Stimulated activated CD8-positive, alpha-beta memory T cell treated with anti-CD3 and anti-CD28 coated beads, Interleukin-4, amount 100 ng/mL, for 1 hour (primary cell): ENCODE measurements at places on chromosomes 2 and 18.

- no peak for DNase-seq
Observed at GRCh38 chr18:29271501-29271900, 1094.6 kb upstream of the CDH2 start.

- DNase-seq = no peak
Observed at GRCh38 chr18:65737471-65737955, 13.3 kb upstream of the CDH7 start.

GRCh38 chr2:64525317-64525613 lies 1.1 kb downstream of the AFTPH start:
- peak; percentile 5 for DNase-seq

DNA sequence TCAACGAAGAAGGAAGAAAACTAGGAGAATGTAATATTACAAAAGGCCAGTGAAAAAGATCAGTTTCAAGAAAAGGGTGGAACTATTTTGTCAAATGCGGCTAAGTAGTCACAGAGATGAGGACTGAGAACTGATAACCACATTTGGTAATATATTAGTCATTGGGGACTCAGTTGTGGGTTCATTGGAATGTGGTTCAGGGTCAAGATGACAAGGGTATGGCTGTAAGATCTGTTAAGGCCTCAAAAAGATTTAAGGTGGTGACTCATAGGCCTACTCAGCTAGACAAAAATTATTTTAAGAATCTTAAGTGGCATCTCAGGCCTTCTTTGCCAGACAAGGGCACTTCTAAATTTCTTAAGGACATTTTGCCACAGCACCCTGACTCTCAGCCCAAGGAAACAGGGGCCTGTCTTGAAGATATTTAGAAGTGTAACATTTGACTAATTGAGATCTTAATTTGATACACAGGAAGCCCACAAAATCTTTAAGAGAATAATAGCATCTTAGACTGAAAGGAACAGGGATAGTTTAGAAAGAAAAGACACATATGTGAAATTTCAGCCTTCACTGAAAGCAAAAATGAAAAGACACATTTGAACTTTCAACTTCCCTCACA lies 81.3 kb downstream of the STRADB start:
- no peak for DNase-seq

- DNase-seq = no peak
Observed at GRCh38 chr2:110106642-110107041, 9.0 kb downstream of the MALL start.

GRCh38 chr2:58497168-58497567 lies 256.0 kb upstream of the FANCL start:
- DNase-seq = no peak

GRCh38 chr2:45616658-45617411 lies 5.8 kb upstream of the SRBD1 start:
- no peak for DNase-seq

DNA sequence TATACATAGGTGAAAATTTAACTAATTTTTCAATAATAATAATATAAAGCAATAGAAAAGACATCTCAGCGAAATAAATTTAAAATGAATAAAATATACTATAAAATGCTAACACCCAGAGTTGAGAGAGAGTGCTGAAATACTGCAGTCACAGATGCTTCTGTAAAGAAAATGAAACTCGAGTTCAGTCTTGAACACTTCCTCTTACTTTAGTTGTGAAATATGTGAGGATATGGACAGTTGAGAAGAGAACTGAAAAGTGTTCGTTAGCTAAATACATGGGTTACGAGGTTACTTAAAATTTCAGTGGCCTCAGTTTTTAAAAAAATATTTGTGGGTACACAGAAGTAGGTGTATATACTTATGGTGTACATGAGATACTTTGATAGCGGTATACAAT lies 106.8 kb downstream of the DNAH7 start:
- DNase-seq = no peak

DNA sequence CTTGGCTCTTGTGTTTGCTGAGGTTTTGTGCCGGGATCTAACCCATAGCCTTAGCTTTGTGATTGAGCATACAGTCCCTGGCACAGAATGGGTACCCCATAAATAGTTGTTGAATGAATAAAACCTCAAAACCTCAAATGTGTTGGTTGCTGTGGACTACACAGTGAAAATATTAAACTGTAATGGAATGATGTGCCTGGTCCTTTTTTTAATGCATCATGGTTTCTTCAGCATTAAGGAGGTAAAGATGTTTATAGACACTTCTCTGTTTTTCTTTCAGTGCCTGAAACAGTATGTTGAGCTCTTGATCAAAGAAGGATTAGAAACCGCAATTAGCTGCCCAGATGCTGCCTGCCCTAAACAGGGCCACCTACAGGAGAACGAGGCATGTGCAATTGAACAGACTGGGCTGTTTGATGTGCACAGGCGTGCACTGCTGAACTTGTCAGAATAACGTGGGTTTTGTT lies 97.0 kb downstream of the RNF144A start:
- no peak for DNase-seq

DNA sequence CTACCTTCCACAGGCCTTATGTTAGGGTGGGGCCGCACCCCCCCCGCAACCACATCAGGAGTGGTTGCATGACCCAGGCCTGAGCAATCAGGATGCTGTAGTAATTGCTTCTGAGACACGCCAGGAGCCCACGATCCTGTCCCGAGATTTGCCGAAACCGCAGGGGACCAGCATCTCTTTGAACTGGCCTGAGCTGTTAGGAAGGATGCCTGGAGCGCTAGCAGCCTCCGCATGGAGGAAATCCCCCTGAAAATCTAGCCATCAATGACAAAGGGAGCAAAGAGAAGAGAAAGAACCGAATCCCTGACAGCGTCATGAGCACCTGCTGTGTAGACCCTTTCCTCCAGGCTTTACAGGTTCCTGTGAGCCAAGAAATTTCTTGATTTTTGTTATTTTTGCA lies 8.7 kb upstream of the TEX44 start:
- DNase-seq = no peak

DNA sequence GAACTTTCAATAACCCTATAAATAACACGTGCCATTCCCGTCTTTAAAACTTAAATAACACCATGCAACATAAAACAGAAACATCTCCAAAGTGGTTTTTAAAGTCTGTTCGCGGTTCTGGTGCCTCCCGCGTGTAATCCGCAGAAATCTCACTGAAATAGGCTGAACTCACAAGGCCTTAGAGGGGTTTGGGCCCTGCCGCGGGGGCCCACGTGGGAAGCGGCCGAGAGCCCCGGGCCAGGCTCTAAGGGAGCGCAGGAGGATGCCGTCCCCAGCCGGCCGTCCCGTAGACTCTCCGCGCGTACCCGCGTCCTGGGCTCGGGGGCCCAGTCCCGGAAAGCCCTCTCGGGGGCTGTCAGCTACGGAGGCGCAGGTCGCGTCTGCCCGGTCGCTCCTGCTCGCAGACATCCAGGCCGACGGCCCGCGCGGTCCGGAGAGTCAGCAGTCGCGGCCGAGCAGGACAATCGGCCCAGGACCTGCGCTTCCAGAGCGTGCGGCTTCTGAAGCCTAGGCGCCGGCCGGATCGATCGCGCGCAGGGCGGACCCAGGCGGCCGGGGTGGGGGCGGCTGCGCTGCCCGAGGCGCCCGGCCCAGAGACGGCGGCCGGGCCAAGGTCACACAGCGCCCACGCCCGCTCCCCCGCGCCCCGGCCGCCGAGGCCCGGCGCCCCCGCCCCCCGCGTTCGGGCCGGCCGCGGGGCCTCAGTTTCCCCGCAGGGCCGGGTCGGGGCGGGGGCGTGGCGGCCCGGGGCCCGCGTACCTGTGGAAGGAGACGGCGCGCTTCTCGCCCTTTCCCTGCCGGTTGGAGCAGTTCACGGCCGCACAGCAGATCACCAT lies 558 bp downstream of the THAP4 start:
- DNase-seq = no peak

GRCh38 chr2:207137596-207138337 lies 28.0 kb downstream of the KLF7 start:
- no peak for DNase-seq

DNA sequence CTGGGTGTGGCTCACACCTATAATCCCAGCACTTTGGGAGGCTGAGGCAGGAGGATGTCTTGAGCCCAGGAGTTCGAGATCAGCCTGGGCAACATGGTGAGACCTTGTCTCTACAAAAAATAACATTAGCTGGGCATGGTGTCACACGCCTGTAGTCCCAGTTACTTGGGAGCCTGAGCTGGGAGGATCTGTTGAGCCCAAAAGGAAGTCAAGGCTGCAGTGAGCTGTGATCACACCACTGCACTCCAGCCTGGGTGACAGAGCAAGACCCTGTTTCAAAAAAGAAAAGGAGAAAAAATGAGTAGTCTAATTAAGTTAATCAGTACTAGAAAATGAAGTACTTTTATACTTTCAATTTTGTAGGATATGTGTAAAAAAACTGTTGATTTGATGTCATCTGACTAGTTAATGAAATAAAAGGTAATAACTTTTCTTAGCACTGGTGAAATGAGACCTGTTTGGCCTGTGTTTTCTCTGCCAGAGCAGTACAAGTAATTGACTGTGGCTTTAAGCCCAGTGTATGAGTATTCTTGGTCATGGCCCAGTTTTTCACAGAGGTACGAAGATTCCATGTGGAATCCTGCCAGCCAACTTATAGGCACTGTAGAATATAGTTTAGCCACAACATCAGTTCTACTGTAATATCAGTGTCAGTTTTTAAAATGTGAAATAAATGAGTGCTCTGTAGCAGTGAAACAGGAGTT lies 35.8 kb downstream of the MFSD6 start:
- no peak for DNase-seq

DNA sequence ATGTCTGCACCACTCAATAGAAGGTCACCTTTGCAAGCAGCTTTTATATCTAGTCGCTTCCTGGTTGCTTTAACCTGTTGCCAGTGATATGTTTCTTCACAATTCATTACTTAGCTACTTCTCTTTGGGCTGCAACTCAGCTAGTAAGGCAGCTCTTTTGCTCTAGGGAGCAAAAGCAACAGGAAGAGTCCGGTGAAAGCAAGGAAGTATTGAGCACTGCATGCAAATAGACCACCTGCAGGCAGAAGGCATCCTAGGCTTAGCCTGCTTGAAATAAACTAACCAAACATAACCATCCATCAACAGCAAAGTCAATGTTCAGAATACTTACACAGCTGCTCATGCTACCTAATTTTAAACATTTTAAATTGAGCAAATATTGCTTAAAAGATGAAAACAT lies 529.2 kb upstream of the LINC00305 start:
- DNase-seq = no peak

GRCh38 chr2:32947076-32947483 lies 327 bp downstream of the LTBP1 start:
- no peak for DNase-seq

DNA sequence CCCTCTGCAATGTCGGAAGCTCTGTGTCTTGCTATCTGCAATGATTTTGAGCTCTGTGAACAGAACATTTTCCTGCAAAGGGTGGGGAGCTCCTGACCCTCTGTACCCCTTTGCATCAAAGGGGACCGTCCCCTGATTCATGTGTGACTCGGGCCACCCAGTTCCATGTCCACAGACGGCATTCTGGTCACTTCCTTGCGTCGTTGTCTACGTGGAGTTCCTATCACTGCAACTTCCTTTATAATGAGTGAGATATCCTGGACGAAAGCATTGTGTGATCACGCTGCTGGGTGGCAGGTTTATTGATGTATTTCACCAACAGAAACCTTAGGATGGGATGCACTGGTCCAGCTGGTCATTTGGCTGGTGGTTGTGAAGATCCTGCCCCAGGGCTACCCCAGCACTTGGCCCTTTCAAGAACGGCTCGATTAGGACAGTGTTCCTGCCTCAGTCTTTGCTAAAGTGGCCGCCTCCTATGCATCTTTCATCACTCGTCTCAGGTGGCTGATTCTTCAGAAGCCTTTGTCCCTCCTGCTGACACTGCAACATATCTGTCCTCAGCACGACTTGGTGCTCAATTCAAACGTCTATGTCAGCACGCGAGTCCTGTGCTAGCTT lies 202.7 kb downstream of the ACKR3 start:
- DNase-seq = no peak

DNA sequence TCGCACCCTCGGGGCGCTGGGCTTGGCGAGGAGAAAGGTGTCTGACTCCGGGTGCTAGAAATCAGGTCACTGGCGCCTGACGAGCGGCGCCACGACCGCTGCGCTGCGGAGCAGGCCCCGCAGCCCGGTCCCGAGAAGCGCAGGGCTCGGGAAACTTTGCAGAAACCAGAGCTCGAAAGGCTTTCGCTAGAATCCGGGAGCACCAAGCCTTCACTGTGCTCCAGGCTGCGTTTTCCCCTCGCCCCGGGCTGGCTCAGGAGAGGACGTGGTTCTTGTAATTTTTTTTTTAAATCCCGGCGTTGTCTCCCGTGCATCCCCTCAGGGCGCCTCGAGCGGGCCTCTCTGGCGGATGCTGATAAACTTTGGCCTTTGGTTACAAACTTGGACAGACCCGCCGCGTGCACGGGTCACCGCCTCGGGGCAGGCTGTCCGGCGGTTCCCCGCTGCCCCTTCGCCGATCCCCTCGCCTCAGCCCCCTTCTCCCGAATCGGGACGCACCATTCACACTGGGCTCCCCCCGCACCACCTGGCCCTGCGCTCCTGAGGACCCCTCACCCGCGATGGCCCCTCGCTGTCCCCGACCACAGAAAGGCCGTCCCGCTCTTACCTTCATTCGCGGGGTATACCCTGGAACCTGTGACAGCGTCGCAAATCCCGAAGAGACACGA lies 419 bp downstream of the EPHA4 start:
- DNase-seq = no peak

DNA sequence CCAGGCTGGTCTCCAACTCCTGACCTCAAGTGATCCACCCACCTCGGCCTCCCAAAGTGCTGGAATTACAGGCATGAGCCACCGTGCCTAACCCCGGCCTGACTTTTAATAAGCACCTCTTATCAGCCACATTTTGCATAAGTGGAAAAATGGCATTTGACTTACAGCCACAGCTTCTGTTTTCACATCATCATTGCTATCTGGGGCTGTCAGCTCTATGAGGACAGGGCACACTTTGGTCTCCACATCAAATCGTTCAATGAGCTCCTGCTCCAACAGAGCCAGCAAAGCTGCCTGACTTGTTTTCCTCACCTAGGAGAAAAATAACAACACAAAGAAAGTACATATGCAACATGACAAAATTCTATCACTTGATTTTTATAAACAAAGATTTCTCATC lies 26.4 kb downstream of the PPP4R1 start:
- no peak for DNase-seq

GRCh38 chr2:176122683-176123410 lies at the start of gene HOXD9:
Gene HOXD9, plus strand, starts transcription at chr2:176122719. Its CDS starts 50 bp downstream, at chr2:176122769.
- DNase-seq = no peak

DNA sequence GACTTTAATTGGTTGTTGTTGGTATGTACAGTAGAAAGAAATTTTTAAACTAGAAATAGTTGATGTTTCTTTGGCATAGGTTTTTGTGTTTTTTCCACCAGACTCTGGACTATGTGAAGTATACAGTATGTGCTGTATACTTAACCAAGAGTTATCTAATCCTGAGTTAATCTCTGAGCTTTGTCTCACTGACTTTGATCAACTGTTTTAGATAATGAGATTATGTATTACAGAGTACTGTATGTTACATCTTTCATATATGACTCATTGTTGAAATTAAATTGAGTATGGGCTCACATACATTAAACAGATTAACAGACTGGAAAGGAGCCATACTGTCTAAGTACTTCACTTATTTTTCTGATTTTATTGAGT lies 38.0 kb downstream of the ACTR2 start:
- no peak for DNase-seq

- no peak for DNase-seq
Observed at GRCh38 chr2:222693837-222694236, 22.4 kb downstream of the MOGAT1 start.
